HCEC 1CT (cell line): ENCODE measurements at places on chromosomes 5 and 9.

GRCh38 chr5:43390471-43390870 lies 21.7 kb downstream of the CCL28 start:
- no peak for DNase-seq

DNA sequence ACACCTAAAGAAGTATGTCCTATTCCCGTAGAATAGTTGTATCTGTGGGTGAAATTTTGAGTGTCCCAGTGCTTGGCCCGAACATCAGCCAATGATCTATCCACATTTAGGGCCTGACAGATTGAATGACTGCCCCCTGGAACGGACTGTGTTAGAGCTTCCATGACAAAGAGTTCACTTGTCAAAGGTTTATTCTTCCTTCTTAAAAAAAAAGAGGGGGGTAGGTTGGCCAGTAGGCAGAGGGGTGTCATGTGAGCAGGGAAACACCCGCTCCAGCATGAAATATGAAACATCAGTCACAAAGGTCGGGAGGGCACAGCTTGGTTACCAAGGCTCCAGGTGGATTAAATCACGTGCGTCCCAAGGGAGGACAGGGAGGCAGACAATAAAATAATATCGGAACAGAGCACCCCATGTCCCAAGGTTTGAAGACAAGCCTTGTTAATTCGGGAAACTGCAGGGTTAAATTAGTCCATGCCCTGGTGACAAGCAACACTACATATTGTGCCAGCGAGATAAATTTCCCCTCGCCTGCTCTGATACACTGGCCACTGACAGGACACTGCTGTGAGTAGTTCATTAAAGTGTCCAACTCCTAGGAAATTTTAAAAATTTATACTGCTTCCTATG lies 401.2 kb downstream of the IRX1 start:
- DNase-seq = no peak

DNA sequence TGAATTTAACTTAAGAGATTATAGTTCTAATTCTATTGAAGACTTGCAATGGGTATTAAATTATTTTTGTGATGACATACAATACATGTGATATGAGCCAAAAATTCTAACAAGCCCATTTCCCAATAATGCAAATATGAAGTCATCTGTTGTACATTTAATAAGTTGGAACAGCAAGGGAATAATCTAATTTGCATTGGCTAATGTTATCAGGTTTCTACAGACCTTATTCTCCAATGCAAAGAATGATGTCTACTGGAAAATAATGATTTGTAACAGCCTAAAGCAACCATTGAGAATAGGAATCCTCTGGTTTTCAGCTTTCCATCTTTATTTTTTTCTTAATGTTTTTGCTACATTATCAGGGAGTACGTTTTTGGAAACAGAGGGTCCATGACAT lies 89.1 kb upstream of the MINAR2 start:
- no peak for DNase-seq

- no peak for DNase-seq
Measured at GRCh38 chr5:55629815-55630214, 82.3 kb downstream of the SLC38A9 start.

DNA sequence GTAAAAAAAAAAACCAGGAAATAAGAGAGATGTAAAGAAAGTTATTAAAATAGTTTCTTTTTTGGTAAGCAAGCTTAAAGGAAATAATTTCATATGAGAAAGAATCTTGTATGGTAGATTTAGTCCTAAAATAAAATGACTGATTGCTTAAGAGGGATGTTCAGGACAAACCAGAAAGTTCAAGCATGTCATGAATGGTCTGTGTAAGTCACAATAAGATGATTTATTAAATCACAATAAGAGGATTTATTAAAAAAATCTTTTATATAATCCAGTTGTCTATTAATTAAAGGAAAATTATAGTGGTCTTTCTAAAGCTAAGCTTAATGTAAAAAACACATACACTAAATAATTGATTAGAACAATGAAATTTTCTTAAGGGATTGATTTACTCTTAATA lies 91.8 kb upstream of the OR13F1 start:
- DNase-seq = no peak

GRCh38 chr5:100841358-100842076 lies 61.6 kb downstream of the ST8SIA4 start:
- peak; percentile 20 for DNase-seq

GRCh38 chr9:75188756-75189155 lies 100.4 kb downstream of the OSTF1 start:
- peak; percentile 33 for DNase-seq

GRCh38 chr9:123049589-123050222 lies 16.2 kb downstream of the GPR21 start:
- DNase-seq = peak; percentile 73

DNA sequence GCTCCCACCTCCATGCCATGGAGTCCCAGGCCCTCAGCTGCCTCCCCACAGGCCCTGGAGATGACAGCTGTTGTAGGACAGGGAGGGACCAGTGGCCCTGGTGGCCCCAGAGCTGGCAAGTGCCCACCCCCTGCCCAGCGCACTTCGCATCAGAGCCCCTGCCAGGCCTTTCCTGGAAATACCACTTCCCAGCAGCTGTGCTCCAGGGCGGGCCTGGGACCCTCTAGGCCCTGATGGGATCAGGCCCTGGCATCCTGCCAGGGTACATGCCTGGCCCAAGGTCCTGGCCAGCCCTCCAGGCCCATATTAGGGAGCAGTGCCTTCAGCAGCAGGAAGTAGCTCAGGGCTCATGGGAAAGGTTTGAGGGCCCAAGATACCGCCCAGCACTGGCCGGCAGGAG lies 2.5 kb downstream of the KCNT1 start:
- DNase-seq = no peak

DNA sequence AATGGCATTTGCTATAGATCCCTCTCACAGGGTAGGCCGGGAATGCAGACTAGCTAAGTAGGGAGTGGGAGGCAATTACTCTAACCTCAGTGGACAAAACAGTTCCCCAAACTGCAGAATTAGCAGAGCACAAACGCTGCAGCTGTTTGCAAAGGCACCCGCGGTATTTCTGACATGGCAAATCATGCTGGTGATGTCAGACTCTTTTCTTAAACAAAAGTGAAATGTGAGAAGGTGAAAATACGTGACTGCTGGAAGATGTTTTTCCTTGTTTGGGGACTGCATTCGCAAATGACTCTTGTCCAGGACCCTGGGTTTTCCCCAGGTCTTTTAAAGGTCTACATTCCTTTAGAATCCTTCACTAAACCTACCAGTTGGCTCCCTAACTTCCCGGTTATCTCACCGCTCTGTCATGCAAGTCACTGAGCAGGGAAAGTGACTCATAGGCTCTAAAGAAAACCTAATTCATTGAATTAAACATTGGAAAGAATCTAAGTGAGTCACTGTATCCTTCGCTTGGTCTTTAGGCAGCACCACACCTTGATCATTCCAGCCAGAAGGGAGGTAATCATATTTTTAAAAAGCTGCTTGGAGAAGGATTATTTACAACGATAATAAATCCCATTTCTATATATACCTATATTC lies 91.5 kb upstream of the DNAH5 start:
- DNase-seq = peak; percentile 100

- DNase-seq = no peak
Measured at GRCh38 chr9:83209188-83209731, 146.3 kb upstream of the RASEF start.

GRCh38 chr5:129670957-129671500 lies 76.9 kb upstream of the MINAR2 start:
- peak; percentile 91 for DNase-seq

- DNase-seq = no peak
Measured at GRCh38 chr5:135631391-135631790, 52.6 kb upstream of the CXCL14 start.

DNA sequence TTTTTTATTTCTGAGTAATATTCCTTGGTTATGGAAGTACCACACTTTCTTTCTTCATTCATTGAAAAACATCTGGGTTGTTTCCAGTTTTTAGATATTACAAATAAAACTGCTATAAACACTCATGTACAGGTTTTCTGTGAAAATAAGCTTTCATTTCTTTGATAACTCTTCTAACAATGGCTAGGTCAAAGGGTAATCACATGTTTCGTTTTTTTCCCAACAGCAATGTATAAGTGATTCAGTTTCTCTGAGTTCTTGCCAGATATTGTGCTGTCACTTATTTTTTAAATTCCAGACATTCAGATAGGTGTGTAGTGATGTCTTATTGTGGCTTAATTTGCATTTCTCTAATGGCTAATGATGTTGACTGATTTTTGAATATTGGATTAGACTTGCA lies 16.7 kb upstream of the TNPO1 start:
- no peak for DNase-seq
